ENCODE measurements at places on chromosomes 2 and 18. TPM values are rescaled to one million over a fixed set of nuclear protein-coding genes. Genes with fewer than 3 reads are reported as not detected.
A peak's percentile ranks its signal among the peaks of the same experiment; 100 is the strongest.

Gene CYP1B1
- 8.3 TPM for total RNA-seq

Gene DPYSL5
- not detected for total RNA-seq

Gene PGAP1
- total RNA-seq, result 3.1 TPM

Gene COL4A4
- 0.89 TPM for total RNA-seq

Gene KCNIP3
- total RNA-seq, result 3.3 TPM

Gene ALLC
- not detected for total RNA-seq

Gene SGPP2
- total RNA-seq, result 0.05 TPM

- no peak for DNase-seq
Observed at GRCh38 chr18:23357996-23358594, 95.0 kb upstream of the RIOK3 start.

DNA sequence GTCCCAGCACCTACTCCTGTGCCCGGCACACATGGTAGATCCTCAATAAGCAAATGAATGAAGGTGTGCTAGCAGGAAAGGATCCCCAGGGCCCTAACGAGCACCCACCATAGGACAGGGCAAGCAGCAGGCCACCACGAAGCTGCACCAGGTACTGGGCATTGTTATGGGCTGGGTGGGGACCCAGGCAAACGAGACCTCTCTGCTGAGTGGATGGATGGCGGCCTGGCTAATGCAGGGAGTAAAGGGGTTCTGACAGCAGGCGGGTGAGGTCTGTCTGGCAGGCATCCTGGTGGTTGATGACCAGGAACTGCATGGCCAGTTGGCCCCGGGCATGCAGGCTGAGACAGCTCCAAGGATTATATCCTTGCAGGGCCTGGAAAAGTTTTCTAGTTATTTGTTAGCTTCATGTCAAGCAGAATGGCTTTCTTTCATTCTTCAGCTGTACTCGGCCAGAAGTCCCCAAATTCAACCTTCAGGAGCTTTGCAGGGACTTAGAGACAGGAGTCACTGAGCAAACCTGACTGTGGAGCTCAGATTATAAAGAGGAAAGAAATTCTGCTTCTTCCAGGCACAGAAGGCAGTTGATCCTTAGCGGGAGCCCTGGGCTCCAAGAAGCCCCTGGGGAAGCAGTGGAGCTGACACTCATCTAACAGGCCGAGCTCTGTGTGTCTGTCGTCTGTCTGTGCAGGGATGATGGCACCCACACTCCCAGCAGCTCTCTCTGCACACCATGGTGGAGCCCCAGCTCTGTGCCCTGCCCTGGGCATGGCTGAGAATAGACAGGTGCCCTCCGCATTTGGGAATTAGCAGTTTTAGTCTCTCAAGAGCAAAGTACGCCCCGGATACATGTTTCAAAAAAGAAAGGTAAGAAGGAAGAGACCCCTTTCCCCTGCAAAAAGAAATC, 51.2 kb downstream of the SDC1 start:
- DNase-seq, result no peak

GRCh38 chr2:182713601-182714000, 2.5 kb upstream of the DNAJC10 start:
- no peak for DNase-seq

GRCh38 chr2:121273116-121273515, 11.9 kb downstream of the TFCP2L1 start:
- no peak for DNase-seq

DNA sequence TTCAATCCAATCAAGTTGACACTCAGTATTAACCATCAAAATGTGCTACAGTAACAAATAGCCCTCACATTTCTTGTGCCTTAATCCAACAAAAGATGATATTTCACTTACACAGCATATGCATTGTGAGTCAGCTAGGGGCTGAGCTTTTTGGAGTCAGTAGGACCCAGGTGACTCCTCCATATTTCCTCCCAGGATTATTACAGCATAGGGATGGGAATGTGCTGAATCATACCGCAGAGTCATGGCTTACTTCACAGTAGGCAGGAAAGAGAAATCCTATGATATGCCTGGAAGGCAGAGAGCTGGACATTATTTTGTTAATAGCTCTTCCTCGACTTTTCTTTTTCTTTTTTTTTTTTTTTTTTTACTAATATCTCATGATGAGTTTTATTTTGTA, 153.3 kb downstream of the TMEM182 start:
- DNase-seq, result peak; percentile 67

- DNase-seq, result no peak
Observed at GRCh38 chr2:172128484-172128883, 25.8 kb upstream of the DLX2 start.

DNA sequence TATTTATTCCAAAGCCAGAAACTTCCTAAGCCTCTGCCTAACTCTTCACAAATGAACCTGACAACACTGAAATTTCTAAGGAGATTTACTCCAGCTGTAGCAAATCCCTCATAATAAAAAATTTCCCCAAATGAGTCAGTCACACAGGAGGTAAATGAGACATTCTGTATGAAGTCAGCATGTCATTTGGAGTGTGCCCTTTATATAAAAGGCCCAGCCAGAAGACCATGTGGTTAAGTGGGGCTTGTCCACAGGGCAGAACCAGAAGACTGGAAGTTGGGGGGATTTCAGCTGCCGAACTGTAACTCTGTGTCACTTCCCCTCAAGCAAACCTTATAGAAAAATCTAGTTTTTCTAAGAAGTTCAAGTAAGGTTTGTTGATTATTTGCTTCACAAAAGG, 30.2 kb downstream of the NRP2 start:
- peak; percentile 85 for DNase-seq

- peak; percentile 64 for DNase-seq
Observed at GRCh38 chr2:102046135-102046986, 54.6 kb downstream of the IL1R2 start.

DNA sequence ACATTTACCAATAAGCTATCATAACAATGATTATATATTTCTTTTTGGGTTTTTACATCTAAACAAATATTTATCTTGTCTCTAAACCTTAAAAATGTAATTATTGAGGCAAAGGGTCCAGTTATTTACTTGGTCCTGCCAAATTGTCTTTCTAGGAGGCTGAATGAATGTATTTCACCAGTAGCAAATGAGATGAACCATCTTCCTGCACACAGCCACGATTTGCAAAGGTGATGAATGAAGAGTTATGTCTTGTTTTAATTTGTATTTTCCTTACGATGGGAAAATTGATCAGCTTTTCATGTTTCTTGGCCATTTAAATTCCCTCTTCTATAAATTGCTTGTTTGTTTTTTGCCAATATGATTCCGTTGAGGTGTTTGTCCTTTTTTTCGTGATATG, 1.4 kb downstream of the SP100 start:
- DNase-seq, result no peak

- no peak for DNase-seq
Observed at GRCh38 chr2:23327887-23328286, 57.1 kb upstream of the KLHL29 start.

GRCh38 chr2:112688086-112688880, 32.5 kb upstream of the NT5DC4 start:
- DNase-seq, result peak; percentile 55

GRCh38 chr2:80128080-80128479, 176.5 kb downstream of the LRRTM1 start:
- DNase-seq, result no peak

DNA sequence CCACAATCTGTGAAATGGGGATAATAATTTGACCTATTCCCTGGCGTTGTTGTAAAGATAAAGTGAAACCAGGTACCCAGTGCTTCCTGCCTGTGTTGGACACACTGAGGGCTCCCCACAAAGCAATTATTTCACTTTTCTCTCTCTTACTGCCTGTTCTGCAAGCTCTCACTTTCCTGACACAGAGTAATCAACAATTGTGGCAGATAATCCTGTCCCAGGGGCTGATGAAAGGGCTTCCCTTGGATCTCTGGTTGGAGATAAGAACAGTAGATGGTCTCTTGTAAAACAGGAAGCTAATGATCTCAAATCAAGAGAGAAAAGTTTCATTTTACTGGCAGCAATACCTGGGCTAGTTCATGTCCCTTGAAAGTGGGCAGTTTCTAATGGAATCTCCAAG, 190.4 kb upstream of the EPHA4 start:
- no peak for DNase-seq

DNA sequence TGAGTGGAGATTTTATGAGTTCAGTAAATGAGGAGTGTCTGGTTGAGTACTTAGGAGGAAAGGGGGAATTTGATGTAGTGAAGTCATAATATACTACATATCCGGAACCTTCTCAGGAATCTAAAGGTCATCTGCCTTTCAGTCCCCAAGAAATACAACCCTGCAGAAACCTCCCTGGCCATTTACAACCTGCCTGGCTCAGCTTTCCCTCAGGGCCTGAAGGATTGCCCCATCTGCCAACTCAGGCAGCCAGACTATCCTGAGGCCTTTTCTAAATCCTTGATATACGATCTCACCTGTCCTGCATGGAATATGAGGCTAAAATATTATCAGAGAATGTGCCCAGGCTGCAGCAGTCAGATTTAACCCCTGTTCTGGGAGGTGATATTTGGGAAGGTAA, 165.4 kb upstream of the SPOPL start:
- peak; percentile 17 for DNase-seq

DNA sequence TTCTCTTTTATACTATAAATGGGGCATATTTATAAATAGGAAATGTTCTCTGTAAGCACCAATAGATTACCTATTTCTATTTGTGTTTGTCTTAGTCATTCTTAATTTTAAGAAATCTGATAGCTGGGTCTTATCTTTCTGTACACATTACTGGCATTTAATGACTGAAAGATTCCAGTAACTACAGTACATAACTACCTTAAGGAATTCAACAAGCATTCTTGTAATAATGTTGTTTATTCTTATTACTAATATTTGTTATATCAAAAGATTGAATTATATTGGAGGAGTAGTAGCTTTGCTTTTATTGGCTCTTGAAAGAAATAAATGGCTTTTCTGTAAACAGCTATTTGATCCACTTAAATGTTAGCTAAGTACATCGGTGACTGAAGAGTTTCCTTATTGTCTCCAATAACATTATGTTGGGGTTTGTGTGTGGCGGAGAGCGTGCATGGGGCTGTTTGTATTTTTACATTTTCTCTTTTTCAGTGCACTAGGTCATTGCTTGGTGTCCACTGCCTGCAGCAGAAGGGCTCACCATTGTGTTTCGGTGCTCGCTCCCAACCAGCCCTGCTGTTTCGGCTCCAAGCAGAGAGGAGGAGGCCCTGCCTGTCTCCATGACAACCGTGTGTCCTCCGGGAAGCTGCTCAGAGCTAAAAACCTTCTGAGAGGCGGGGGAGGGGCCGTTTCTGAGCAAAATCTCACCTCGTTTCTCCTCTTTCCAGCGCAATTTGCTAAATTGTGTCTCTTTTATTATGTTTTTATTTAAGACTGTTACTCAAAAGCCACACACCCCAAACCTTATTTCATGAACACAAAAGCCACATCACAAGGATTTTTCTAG, 112.5 kb upstream of the SLC38A11 start:
- DNase-seq, result peak; percentile 79

DNA sequence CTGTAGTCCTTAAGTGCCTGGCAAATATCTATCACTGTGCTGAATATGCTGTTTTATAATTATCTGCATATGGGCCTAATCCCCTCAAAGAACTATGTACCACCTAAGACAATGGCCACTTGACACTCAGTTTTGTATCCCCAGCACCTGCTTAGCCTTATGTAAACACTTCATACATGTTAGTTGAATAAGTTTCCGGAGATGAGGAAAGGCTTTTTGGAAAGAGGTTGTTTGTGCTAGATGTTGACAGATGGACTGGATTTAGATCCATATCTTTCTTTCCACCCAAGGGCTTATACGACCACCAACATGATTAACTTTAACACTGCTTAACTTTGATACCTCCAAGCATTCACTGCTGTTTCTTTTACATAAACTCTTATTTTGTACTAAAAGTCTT, 63.3 kb downstream of the FAM228A start:
- DNase-seq, result no peak

GRCh38 chr2:208253600-208254117, 1.2 kb downstream of the IDH1 start:
- DNase-seq, result no peak

DNA sequence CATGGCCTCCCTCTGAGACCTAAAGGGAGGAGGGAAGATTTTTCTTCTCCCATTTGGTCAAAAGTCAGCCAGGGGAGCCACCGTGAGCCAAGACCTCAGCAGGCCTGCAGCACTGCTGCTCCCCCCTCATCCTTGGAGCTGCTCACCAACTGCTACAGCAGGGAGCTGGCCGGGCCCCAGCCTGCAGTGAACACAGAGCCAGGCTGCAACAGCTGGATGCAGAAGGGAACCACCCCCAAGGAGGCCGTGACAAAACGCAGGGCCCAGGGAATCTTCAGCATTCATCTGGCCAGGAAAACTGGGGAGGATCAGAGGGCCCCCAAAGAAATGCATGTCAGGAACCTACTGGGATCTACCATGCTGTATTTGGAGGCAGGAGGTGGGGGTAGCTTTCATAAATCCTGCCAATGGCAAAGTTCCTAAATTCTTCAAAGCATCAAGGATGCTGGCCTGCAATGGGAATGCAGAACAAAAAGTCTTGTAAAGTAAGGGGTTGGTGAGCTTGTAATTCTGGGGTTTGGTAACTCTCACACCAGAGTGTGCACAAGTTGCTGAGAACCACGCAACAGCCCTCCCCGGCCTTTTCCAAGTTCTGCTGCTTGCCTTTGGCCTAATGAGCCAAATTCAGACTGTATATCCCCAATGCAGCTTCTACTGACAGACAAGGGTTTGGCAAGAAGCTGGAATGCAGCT, 61.0 kb downstream of the CACNB4 start:
- DNase-seq, result no peak

DNA sequence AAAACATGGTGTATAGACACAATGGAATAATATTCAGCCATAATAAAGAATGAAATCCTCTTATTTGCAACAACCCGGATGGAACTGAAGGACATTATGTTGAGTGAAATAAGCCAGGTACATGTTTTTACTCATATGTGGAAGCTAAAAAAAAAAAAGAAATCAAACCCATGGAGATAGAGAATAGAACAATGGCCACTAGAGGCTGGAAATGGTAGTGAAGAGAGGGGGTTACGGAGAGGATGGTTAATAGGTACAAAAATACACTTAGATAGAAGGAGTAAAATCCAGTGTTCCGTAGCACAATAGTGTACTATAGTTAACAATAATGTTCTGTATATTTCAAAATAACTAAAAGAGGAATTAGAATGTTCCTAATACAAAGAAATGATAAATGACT, 12.8 kb upstream of the KIAA2012 start:
- DNase-seq, result no peak

DNA sequence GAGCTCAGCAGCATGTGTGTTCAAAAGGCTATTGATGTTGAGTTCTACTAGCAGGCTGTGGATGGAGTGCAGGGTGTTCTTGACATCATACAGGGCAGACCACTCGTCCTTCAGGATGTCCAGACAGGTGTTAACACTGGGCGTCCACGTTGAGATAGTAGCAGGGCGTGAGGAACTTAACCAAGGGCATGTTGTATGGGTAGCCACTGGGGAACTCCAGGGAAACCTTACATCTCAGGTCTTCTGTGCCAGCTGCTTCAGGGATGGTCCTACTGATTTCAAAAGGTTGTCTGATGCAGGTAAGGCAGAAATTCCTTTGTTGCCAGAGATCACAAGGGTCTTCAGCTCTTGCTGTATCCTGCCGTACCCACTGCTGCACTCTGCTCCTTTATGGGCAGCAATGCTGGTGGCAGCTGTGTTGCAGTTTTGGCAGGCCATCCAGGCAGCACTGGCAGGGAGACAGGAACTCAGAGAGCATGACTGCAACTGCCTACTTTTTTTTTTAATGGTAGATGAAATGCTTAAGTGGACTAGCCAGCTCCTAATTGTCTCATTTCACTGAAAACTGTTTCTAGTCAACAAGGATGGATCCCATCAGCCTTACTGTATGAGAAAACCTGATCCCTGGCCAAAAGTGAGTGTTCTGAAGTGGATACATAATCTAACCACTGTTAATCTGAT, 32.4 kb upstream of the RBBP8 start:
- no peak for DNase-seq

GRCh38 chr2:239296020-239296932, 104.5 kb downstream of the HDAC4 start:
- no peak for DNase-seq

GRCh38 chr18:40866968-40867367, 1088.1 kb upstream of the PIK3C3 start:
- no peak for DNase-seq
